ENCODE measurements at places on chromosomes 6 and 20. TPM values are rescaled to one million over a fixed set of nuclear protein-coding genes. Genes with fewer than 3 reads are reported as not detected.

DEFB132 gene
- not detected for total RNA-seq

- DNase-seq, result no peak
These were observed 166.2 kb downstream of the TRIM27 start for GRCh38 chr6:28757429-28758045.

DNA sequence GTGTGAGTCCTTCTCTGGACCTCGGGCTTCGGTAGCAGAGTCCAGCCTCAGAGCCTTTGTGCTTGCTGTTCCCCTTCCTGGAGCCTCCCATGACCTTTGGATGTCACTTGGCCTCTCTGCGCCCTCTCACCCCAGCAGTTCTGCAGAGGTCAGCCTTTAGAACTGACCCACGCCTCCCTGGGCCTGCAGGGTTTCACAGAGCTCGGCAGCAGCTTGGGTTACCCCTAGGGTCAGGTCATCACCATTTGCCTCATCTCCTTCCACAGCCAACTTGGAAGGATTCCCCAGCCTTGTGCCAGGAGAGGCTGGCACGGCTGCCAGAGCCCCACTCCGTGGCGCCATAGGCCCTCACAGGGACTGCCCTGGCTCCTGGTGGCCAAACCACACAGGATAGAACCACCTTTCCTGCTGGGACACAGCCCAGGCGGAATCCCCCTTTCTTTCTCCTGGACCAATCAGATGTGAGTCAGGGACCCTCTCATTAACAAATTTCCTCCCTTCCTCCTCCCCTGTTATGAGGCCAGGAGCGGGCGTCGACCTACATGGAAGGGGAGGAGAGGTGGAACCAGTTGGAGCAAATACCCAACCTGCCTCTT, 13.9 kb upstream of the SIRPA start:
- no peak for DNase-seq

DNA sequence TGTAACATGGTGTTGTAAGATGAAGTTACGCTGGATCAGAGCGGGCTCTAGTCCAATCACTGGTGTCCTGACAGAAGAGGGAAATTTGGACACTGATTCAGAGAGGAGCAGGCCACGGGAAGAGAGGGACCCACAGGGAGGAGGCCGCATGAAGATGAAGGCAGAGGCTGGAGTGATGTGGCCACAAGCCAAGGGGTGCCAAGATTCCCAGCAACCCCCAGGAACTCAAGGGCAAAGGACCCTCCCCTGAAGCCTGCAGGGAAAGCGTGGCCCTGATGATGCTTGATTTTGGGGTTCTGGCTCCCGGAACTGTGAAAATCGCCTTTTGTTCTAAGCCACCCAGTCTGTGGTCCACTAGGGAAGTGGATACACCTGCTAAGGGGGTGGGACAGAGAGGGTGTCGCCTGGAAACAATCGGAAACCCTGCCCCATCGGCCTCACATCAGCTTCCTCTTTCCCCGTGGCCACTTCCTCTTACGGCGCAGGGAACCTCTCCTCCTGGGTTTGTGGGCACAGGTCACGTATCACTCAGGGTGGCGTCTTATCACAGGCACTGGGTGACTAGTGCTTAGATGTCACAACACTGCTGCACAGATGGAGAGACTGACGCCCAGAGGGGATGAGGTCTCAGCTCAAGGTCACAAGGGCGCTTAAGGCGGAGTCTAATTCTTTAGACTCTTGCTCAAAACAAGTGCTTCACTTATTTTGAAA, 58.0 kb downstream of the SULF2 start:
- no peak for DNase-seq

DNA sequence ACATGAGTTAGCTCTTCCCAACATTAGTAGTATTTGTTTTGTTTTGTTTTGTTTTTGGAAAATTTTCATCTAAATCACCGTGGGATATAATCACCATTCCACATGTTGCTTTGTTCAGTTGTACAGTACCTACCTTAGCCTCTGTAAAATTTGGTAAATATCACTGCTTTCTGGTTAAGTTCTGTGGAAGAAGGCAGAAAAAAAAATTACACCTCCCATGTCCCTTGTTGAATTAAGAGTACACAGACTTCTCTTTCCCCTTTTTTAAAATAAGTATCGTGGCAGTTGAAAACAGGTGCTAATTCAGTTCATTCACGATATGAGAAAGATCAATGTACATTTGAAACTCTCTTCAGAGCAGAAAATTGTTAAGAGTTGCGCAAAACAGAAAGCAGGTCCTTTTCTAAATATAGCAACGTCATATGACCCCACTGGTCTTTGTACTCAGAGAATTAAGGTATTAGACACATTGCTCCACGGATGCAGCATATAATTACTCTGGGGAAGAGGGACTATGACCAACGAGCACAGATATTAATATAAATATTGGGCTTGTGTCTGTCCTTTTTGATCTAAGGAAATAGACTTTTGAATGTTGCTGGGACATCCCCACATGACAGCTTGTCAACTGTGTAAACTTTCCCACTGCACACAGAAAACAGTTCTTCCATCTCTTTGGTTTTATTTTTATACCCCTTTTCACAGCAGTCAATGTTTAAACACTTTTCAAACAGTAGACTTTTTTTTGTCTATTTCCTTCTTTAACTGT, 58.6 kb upstream of the ZNF217 start:
- DNase-seq, result no peak

- DNase-seq, result no peak
These were observed 40.9 kb upstream of the CDH22 start for GRCh38 chr20:46349035-46349741.

- DNase-seq, result no peak
These were observed 54.0 kb upstream of the FAM184A start for GRCh38 chr6:119132261-119132981.
